AG04450 (cell line): ENCODE measurements at places on chromosomes 6 and 20.

DNA sequence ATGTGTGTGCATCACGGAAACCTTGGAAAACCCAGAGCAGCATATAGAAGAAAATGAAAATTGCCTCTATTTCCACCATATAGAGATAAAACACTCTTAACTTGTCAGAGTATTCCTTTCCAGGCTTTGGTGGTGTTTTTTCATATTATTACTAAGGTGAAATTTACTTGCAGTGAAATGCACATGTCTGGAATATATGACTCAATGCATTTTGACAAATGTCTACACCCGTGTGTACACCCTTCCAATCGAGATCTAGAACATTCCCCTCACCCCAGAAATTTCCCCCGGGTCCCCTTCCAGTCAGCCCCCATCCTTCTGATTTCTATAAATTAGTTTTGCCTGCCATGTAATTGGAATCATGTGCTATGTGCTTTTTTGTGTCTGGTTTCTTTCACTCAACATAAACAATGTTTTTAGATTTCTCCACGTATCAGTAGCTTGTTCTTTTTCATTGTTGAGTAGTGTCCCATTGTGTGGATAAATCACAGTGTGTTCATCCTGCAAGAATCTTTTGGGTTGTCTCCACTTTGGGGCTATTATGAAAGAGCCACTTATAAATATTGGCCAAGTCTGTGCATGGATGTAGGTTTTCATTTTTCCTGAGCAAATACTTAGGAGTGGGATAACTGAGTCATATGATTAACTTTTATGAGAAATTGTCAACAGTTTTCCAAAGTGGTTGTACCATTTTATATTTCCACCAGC lies 19.9 kb upstream of the PREX1 start:
- DNase-seq: no peak

GRCh38 chr6:120055071-120055470 lies 705.5 kb upstream of the MAN1A1 start:
- no peak for DNase-seq

- no peak for DNase-seq
These were observed 25.6 kb downstream of the UTRN start for GRCh38 chr6:144310765-144311164.

GRCh38 chr6:24719125-24719971 lies at the start of gene C6orf62:
Gene C6orf62, minus strand, starts transcription at chr6:24719154. Its CDS starts 486 bp downstream, at chr6:24718668.
- DNase-seq: no peak

- no peak for DNase-seq
These were observed 63.2 kb upstream of the ARMH2 start for GRCh38 chr6:24861934-24862333.
